ENCODE measurements at places on chromosomes 7 and 10. TPM values are rescaled to one million over a fixed set of nuclear protein-coding genes. Genes with fewer than 3 reads are reported as not detected.

OR6V1 gene
- not detected for total RNA-seq

NPFFR1 gene
- total RNA-seq: not detected

C7orf33 gene
- total RNA-seq: not detected

NHLRC2 gene
- total RNA-seq: 25.0 TPM

CFAP69 gene
- not detected for total RNA-seq

CCDC146 gene
- 12.9 TPM for total RNA-seq

SLC39A12 gene
- not detected for total RNA-seq

INA gene
- total RNA-seq: not detected

Data from activated CD8-positive, alpha-beta T cell treated with anti-CD3 and anti-CD28 coated beads, Interleukin-2, amount 10 ng/mL, durations not matched to agents 7 days and 5 days (primary cell).